ENCODE measurements at places on chromosomes 16 and 17.

- DNase-seq: no peak
Measured at GRCh38 chr17:29936724-29937123, 4.7 kb upstream of the EFCAB5 start.

DNA sequence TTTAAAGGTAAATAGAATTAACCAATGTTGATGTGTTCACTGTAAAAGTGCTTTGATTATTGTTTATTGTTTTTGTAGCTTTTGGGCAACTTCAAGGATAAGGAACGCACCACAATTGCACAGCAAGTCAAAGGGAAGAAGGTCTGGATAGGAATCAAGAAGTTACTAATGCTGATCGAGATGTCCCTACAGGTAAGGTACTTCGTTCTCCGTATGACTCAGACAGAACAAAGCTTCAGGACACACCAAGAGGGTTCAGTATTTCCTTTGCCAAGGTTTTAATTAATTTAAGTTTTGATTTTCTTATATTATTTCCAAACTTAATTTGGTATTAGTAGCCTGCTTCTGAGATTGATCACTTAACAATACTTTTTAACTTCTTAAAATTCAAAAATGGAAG is 67.1 kb downstream of the WNT3 start:
- no peak for DNase-seq

- DNase-seq: no peak
Measured at GRCh38 chr17:27343977-27344607, 50.2 kb downstream of the WSB1 start.

DNA sequence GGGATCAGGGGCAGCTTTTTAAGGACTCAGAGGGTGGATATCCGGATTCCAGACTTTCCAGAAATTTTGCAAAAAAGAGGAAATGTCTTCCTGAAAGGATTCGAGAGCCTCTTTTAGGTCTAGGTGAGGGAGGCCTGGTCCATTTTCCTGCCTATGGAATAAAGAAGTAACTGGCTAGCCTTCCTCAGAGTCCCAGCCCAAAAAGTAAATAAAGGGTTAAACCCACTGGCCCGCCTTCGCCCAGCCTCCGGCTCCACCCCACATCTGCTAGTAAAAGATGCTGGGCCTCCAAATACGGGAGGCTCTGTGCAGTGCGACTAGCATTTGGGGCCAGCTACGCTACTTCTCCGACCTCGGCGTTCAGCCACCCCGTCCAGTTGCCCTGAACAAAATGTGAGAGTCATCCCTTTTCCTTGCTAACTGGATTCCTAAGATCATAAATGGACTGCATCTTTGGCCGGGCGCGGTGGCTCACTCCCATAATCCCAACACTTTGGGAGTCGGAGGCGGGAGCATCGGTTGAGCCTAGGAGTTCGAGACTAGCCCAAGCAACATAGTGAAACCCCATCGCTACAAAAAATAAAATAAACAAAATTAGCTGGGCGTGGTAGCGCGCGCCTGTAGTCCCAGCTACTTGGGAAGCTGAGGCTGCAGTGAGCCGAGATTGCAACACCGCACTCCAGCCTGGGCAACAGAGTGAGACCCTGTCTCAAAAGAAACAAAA is 824 bp upstream of the MPP2 start:
- peak; percentile 90 for DNase-seq

DNA sequence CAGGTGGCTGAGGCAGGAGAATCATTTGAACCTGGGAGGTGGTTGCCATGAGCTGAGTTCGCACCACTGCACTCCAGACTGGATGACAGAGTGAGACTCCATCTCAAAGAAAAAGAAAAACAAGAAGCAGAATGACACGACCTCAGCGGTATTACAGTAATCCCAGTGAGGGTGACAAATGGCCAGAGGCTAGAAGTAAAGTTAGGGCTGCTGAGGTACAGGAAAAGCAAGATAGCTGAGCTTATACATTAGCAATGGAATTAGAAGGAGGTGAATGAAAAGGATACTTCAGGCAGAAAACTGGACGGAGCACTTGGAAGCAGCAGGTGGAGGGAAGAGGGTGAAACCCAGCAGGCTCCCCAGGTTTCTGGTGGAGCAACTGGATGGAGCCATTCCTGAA is 26.1 kb upstream of the AMZ2 start:
- no peak for DNase-seq

DNA sequence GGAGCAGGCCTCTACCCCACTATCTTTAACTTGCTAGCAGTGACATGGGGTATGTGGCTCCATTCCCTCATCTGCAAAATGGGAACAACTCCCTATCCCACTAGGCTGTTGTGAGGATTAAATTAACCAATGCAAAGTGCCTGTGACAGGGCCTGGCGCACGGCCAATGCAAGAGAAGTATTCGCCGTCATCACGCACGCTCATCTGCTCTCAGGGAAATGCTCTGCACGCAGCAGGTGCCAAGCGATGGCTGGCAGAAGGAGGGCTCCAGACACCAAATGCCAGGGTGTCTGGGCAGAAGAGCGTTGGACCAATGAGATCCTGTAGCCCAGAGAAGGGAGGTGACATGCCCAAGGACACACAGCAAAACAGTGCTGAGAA is 17.3 kb downstream of the FAM83G start:
- DNase-seq: no peak

DNA sequence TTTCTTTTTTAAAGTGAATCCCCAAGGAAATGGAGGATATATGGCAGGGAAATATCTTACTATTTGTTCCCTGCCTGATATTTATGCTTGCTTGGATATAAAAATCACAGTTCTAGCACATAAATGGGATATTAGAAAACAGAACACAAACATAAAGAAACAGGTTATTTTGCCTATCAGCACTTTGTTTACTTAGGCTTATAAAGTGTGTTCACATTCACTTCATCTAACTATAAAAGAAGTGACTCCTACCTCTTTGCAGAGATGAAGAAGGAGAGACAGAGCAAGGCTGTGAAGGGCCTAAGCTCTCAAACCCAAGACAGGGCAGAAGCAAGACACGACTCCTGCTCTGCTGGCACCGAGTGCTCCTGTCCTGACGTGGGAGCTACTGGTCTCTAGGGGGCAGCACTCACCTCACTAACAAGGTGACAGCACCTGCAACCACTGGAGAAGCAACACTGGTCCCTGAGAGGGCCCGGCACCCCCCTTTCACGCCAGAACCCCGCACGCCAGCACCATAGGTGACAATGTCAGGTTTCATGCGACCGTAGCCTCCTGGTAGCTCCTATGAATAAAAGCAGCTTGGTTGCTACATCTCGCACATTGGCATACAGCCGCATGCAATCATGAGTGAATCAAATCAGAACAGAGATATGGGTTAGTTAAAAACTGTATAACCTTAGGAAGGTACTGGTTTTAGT is 32.0 kb downstream of the MBTPS1 start:
- DNase-seq: peak; percentile 71

- DNase-seq: peak; percentile 45
Measured at GRCh38 chr17:5329784-5330557, 47.9 kb downstream of the RABEP1 start.

- DNase-seq: no peak
Measured at GRCh38 chr17:73132085-73132492, 32.7 kb upstream of the SSTR2 start.

- DNase-seq: no peak
Measured at GRCh38 chr16:69324013-69324531, 6.3 kb downstream of the PDF start.

GRCh38 chr16:51327001-51327400 is 175.9 kb upstream of the SALL1 start:
- peak; percentile 89 for DNase-seq

GRCh38 chr17:9974448-9975381 is 69.6 kb upstream of the RCVRN start:
- no peak for DNase-seq
